Stimulated activated CD8-positive, alpha-beta memory T cell treated with anti-CD3 and anti-CD28 coated beads, Interleukin-12 subunit alpha, Interleukin-12 subunit beta, amount 100 ng/mL, for 1 hour (primary cell): ENCODE measurements at places on chromosomes 5 and 9.
A peak's percentile ranks its signal among the peaks of the same experiment; 100 is the strongest.

GRCh38 chr9:98940276-98940675 lies 3.4 kb upstream of the COL15A1 start:
- DNase-seq: no peak

DNA sequence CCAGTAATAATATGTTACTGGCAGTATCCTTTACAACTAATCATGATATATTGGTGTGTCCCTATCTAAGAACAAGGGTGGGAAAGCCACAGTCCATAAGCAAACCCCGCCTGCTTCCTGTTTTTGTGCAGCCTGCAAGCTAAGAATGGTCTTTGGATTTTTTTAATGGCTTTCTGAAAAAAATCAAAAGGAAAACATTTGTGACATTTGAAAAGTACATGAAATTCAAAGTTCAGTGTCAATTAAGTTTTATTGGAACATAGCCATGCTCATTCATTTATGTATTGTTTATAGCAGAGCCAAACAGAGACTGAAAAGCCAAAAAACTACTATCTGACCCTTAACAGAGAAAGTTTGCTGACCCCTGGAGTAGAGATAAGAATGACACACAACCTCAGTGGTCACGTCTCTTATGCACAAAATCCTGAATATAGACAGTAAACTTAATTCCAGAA lies 12.8 kb upstream of the TMEM245 start:
- DNase-seq: no peak

DNA sequence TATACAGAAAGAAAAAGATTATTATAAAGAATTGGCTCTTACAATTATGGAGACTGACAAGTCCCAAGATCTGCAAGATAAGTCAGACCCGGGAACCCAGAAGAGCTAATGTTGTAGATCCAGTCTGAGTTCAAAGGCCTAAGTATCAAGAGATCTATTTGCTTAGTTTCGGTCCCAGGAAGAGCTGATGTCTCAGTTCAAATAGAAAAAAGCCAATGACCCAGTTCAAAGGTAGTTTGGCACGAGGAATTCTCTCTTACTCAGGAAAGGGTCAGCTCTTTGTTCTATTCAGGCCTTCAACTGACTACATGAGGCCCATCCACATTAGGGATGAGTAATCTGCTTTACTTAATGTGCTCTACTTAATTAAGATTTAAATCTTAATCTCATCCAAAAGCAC lies 128.3 kb upstream of the PLCXD3 start:
- no peak for DNase-seq

- no peak for DNase-seq
These were observed 342.2 kb downstream of the LRRC70 start for GRCh38 chr5:62920856-62921255.

DNA sequence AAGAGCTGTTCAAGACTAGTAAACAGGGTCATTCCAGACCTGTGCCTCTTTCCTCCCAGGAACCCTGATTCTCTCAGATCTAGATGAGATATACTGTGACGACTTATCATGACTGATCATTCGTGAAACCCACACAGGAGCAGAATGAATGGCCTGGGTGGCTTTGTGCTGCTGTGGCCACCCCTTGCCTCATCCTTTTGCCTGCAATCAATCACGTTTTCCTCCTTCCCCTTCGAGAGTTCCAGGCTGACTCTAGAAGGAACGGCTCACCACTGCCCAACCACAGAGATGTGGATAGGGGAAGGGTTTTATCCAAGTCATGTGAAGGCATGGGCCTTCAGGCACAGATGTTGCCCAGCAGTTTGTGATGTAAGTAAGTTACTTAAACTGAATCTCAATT lies 5.8 kb downstream of the ANXA6 start:
- DNase-seq: no peak

GRCh38 chr9:71465392-71465791 lies 302.9 kb downstream of the CEMIP2 start:
- no peak for DNase-seq

GRCh38 chr5:129971714-129972113 lies 67.4 kb downstream of the CHSY3 start:
- DNase-seq: no peak

- DNase-seq: no peak
These were observed 9.9 kb downstream of the ZBED3 start for GRCh38 chr5:77076961-77077828.

DNA sequence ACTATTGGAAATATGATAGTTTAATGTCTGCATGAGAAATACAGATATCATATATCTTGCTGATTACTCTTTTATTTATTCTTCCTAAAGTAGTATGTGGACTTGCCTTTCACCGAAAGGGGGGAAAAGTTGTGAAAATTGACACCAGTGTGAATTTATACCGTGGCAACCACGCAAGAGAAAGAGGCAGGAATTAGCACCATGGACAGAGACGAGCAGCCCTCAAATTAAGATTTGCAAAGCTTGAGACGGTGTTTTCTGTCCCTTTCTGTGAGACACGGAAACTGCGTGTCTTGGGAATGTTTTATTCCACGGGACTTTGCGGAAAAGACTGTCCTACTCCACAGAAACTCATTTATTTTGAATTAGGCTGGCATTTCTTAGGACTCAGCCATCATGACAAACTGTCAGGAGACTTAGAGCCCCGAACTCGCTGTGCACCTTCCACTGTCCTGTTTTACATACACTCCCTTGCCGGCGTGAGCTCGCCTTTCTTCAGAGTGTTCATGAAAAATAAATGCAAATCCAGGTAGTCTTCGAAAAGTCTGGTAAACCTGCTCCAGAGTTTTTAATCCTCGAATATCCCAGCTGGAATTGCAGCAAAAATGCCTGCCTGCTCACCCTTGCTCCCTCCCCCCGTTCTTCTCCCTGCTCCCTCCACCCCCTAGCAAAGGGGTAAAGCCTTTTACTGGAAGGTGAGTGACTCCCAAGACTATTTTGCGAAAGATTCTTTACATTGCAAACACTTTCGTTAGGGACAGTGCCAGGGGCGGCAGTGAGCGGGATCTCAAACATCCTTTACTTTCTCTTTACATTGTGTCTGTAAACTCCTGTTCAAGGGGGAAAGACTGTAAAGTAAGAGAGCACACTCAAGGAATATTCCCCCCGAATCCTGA lies 3.8 kb upstream of the ELAVL2 start:
- DNase-seq: no peak

GRCh38 chr9:69036309-69036708 lies 757 bp downstream of the FXN start:
- no peak for DNase-seq

GRCh38 chr5:157603333-157604190 lies 28.0 kb upstream of the ADAM19 start:
- DNase-seq: peak; percentile 44

DNA sequence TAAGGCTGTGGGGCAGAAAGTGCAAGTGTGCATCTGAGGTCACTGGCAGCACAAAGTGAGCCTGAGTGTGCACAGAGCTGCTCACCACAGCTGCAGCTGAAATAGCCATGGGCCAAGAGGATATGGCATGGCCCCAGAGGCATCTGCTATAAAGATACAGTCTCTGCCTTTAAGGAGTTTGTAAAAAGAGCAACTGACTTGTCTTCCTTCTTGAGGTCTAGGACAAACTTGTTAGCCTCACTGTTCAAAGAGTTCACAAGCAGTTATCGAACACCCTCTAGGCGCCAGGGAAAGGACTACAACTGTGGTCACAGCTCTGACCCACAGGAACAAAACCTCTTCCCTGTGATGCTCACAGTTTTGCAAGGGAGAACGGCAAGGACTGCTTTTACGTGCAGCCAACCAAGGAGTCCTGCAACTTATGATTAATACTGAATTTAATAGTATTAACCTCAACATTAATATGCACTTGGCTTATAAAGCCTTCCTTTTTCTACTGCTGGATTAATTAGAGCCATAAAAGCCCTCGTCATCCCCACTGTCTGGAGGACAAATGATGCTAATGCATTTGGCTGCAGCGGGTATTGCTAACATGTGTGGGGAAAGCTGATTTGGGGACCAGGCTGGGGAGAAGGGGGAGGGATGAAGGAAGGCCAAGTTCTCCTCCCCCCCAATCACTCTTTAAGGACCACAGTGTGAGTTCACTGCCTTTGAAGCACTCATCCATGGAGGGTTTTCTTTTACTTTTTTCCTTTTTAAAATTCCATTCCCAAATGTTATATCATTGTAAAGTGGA lies 189.8 kb upstream of the TRIM32 start:
- no peak for DNase-seq

GRCh38 chr9:69168709-69169217 lies 5.3 kb upstream of the TJP2 start:
- no peak for DNase-seq

DNA sequence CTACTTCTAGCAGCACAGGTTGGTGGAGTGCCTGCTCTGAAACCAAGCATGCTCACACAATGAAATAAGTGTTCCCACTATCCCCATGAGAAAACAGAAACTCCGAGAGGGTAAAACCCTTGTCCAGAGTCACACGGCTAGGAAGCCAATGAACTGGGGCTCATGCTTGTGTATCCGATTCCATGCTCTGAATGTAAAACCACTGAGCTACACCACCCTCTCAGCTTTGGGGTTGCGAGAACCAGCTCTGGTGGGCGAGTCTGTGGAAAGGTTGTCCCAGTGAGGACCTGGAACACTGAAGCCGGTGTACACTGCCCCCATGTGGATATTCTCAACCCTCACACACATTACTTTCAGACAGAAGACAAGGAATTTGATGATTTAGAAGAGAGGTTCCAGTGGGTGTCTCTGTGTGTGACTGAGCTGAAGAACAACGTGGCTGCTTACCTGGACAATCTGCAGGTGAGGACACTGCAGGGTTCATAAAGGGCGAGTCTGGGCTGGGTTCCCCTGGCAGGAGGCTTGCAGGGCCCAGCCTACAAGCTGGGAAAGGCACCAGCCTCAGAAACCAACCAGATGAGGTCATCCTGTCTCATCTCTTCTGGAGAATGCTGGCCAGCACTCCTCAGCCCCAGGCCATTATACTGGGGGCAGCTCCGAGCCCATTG lies 37.4 kb downstream of the ARHGEF37 start:
- DNase-seq: no peak

DNA sequence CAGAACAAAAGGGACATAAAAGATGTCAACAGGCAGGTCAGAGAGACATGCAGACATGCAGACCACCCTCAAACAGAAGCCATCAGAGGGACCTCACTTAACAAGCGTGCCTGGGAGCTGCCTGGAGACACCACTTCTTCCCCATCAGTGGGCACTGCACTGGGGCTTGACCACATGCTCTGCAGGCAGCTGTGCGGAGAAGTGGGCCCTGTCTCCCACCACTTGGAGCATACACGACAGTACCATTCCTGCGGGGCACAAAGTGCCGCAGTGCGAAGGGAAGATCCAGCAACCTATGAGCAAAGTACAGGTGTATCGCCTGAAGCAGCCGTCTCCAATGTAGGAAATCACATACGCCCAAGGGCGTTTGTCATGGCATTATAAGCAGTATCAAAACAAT lies 150.5 kb upstream of the FOXD4L5 start:
- DNase-seq: no peak

DNA sequence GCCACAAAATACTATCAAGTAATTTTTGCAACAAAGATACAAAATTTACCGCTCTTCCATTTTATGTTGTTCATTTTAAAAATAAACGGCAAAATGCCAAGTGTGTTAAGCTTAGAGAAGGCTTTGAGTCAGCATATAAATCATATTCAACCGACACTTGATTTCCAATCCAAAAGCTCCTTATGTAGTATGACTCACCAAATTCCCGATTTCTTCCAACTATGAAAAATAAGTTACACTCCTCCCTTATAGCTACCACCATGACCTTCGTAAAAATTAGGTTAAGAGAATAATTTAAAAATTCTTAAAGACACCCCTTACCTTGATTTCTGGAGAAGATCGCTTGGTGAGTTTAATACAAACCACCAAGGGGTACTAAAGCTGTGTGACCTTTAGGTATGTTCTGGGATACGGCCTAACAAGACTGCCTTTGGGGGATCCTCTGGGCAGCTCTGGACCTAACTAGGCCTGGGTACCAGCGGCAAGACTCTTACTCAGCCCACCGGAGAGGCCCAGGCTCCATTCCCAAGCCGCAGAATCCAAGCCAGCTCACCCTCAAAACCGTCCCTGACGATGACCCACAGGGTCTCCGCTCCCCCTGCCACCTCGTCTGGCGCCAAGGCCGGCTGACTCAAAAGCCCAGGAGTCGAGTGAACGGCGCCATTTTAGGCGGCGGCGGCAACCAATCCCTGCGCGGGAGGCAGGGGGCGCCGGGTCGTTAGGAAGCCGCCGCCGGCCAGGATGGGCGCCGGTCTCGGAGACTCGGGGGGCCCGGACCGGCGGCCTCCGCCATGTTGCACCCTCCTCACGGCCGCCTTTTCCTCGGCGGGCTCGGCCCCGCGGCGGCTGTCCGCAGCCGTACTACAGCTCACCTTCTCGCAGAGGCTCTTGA lies 739 bp downstream of the PPP2CA start:
- DNase-seq: peak; percentile 40

DNA sequence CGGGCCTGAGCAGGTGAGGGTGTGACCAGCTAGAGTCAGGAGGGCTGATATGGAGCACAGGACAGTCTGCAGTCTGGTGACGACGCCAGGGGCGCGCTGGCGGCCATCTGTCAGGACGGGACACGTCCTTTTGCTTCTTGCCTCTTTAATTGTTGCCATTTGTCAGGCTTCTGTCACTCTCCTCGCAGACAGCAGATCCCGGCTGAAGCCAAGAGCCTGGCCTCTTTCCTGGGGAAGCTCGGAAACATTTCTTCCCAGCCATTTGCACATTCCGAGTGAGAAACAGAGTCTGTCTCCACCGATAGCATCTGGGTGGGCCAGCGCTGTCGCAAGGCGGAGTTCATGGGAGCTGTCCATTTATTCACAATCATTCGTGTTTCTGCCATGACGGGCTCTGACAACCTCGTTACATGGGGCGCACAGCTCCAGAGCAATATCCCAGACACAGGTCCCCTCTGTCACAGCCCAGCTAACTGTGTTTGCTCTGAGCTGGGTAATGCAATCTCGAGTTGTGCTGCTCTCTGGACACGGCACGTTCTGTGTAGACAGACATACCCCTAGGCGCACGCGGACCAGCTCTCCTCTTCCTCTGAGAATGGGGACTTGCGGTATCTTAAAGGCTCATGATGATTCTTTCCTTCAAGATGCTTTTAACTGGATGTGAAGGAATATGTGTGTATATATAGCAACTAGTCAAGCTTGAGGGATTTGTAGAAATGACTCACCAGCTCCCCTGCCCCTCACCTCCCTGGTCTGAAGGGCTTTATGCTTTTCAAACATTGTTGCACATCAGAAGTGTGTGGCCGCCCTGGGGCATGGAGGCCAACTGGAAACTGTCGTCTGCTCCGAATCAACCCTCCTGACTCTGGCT lies 105.3 kb upstream of the FCN2 start:
- DNase-seq: no peak

DNA sequence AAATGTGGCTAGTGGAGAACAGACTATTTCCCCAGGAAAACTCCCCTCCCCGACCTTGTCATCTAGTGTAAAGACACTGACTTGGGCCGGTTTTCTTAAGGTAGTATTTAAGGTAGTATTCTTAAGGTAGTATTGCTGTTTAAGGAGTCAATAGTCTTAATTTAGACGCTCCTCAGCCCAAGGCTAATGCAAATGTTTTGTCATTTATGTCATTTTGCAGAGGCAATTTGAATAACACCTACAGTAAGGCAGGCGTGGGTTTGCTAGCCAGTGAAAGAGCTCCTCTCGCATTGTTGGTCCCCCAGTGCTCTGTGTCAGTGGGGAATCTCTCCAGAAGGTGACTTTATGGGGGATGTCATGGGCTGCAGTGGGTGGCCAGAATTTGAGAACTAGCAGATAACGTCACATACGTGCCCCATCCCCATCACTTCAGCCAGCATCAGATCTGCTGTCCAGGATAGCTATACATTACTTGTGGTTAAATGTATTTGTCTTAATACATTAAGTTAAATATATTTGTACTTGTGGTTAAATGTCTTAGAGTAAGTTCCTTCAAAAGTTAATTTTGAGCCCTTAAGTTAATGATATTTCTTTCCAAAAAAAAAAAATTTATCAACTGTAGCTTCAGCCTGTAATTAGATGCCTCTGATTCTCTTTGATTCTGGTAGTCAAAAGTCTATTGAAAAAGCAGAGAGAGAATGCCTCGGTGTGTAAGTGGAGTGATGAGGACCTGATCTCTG lies 2.6 kb downstream of the PPP1R26 start:
- no peak for DNase-seq
